Naive thymus-derived CD8-positive, alpha-beta T cell (primary cell): ENCODE measurements at places on chromosomes 6 and 20. TPM values are rescaled to one million over a fixed set of nuclear protein-coding genes. Genes with fewer than 3 reads are reported as not detected.

DNA sequence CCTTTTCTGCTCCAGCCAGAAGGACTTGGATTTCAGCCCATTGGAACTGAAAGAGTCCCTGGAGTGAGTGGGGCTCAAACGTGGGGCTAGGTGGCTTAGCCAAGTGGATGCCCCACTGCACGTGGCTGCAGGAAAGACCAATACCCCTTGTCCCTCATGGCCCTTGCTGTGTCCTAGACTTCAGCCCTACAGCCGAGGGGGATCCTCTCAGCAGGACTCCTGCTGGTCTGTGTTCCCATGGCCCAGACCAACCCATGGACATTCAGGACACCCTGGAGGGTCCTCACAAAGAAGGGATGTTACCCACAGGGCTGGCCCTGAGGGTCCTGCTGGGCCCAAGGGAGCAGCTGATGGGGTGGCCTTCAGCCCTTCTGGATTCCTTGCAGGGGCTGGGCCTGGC, 30.0 kb upstream of the PHACTR3 start:
- no peak for DNase-seq

DNA sequence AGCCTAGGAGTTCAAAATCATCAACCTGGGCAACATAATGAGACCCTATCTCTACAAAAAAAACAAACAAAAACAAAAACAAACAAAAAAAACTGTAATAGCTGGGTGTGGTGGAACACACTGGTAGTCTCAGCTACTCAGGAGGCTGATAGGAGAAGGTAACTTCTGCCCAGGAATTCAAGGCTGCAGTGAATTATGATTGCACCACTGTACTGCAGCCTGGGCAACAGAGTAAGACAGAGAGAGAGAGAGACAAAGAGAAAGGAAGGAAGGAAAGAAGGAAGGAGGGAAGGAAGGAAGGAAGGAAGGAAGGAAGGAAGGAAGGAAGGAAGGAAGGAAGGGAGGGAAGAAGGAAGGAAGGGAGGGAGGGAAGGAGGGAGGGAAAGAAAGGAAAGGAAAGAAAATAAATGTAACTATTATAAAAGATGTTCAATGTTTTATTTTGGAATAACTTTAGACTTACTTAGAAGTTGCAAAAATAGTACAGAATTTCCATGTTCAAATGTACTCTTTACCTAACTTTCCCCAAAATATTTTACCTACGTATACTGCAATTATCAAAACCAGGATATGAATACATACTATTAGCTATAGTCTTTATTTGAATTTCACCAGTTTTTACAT, 175.2 kb downstream of the KHDC1L start:
- DNase-seq, result no peak

CD83 gene
- total RNA-seq, result 10.3 TPM

DNA sequence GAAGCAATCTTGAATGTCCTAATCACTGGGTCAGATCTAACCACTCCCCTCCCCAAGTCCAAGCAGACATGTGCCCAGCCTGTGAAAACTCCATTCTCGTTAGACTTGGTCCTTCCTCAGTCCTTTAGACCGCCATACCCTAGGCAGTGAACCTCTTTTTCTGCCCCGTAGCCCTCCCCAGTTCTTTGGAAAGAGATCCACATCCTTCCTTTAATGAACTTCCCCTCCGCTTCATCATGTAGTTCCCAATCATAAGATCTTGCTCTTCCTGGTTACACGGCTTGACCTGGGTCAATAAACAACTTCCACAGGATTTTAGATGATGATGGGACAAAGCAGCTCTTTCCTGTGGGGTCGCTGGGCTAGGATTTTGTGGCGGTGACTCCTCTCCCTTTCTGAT, 9.6 kb downstream of the AHCY start:
- DNase-seq, result no peak

- DNase-seq, result no peak
Measured at GRCh38 chr6:89574910-89575561, 63.5 kb downstream of the LYRM2 start.

GRCh38 chr6:69881322-69882151, 15.2 kb downstream of the COL19A1 start:
- no peak for DNase-seq
